ENCODE measurements at places on chromosomes 4 and X.

- DNase-seq, result no peak
Observed at GRCh38 chrX:70354716-70355115, 64.8 kb downstream of the KIF4A start.

- no peak for DNase-seq
Observed at GRCh38 chr4:87965501-87965975, 10.0 kb upstream of the SPP1 start.

GRCh38 chr4:82467471-82467870 lies 37.1 kb downstream of the ENOPH1 start:
- DNase-seq, result no peak

DNA sequence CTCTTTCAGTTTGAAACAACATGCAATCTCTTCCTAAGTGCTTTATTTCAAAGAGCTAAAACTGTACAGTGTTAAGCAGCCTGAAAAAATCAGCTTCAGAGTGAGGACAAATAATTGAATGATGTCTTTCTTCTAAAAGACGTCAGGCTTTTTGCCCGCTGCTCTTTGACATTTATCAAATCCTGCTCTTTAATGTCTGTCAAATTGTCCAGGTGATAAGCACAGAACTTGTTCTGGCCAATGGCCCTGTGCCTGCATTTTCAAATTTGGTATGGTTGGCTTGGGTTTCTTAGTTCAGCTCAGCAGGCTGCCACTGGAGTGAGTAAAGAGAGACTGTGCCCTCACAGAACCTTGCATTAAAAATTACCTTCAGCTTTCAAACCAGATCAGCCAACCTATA lies 712.9 kb upstream of the LCORL start:
- DNase-seq, result no peak

DNA sequence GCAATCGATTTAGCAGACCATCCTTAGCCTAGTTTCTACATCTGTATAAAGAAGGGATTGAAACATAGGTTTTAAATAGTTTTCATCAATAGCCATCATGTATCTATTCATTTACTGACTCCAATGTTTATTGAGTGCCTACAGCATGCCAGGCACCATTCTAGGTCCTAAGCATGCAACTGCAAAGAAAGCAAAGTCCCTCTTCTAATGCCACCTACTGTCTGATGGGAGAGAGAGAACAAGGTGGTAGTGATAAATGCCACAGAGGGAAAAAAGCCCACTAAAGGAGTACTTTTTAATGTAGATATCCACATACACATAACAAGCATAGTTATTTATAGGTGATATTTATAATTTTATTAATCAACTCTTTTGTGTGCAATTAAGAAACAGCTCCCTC lies 67.6 kb upstream of the PPARGC1A start:
- no peak for DNase-seq

- DNase-seq, result no peak
Observed at GRCh38 chr4:19177616-19178015, 1074.1 kb upstream of the SLIT2 start.

DNA sequence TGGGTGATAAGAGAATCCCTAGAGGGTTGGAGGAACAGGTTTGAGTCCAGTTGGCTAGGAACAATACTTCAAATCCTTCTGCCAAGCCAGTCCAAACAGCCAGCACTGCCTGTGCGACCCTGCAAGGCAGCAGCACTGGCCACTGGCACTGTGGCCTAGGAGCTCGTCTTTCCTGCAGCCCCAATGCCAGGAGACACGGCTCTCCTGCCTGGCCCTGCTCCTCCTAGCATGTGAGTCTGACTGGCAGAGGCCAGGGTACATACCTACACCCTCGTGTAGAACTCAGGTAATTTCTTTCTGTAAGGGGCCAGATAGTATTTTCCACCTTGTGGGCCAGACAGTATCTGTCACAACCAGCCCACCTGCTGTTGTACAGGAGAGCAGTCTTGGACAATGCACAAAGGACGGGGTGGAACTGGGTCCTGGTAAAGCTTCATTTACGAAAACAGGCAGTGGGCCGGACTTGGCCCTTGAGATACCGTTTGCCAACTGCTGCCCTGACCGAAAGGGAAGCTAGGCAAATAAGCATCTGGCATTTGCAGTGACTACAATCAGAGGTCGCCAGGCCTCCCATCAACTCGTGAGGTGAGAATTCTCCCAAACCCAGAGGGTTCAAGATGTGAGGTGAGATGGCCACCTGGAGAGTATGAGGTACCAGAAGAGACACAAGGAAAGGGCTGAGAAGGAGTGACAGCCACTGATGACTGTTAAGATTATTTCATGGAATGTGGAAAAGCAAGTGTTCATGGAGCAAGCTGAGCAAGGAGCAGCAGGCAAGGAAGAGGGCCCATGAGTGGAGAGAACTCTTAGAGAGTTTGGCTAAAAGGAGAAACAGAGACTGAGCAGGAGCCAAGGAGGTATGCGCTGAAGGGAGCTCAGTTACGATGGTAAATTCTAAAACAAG lies 29.8 kb upstream of the IRAK1 start:
- no peak for DNase-seq

DNA sequence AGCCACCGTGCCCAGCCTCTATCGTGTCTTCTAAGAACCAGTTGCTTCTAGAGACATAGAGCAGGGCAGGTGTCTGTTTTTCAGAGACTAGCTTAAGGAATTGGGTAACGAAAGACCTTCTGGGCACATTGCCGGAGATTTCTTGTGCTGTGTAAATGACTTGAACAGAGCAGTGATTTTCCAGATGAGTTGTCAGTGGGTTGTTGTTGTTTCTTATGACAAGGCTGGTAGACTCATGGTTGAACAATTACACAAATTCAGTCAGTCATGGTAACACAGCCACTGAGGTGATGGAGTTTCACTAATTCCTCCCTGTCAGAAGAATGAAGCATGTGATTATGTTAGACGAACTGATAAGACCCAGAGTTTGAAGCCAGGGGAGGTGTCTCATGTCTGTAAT lies 20.5 kb upstream of the DDX3X start:
- no peak for DNase-seq

DNA sequence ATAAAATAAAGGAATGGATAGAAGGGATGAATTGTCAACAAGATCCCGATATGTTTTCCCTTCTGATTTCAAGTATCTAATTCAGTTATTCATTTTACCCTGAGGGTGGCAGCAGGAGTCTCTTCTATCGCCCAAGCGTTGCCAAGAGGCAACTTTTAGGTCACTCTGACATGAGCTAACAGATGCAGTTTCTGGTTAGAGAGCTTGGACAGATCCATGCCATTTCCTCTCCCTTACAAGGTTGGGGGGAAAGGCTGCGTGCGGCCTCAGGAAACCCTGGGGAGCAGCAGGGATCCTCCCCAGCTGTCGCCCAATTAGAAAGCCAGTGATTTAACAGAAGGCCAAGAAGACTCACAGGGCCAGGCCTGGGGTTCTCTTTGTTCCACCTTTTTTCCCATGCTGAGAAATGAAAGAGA lies 35.3 kb upstream of the WAS start:
- DNase-seq, result peak; percentile 59

- DNase-seq, result no peak
Observed at GRCh38 chr4:70187216-70187615, 8.3 kb upstream of the ODAM start.

DNA sequence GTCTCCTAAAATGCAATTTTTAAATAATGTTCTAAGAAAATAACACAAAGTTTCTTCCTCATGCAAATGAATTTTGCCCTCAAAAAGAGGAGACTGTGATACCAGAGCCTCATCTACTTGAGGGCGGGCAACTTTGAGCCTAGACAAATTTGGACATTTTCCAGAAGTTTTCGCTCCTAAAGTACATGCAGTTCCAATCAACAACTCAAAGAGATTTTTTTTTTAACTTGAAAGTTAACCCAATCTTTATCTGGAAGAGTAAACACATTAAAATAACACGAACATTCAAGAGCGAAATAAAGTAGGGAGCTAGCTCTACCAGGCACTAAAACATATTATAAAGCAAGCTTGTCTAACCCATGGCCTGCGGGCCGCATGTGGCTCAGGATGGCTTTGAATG lies 29.4 kb upstream of the FBXW7 start:
- DNase-seq, result no peak

- DNase-seq, result no peak
Observed at GRCh38 chr4:175997291-175997690, 68.3 kb upstream of the WDR17 start.

GRCh38 chr4:66094070-66094469 lies 423.8 kb upstream of the EPHA5 start:
- no peak for DNase-seq

- DNase-seq, result no peak
Observed at GRCh38 chrX:48794911-48795515, 6.9 kb upstream of the HDAC6 start.

GRCh38 chr4:163663454-163664225 lies 169.2 kb downstream of the TMA16 start:
- no peak for DNase-seq

DNA sequence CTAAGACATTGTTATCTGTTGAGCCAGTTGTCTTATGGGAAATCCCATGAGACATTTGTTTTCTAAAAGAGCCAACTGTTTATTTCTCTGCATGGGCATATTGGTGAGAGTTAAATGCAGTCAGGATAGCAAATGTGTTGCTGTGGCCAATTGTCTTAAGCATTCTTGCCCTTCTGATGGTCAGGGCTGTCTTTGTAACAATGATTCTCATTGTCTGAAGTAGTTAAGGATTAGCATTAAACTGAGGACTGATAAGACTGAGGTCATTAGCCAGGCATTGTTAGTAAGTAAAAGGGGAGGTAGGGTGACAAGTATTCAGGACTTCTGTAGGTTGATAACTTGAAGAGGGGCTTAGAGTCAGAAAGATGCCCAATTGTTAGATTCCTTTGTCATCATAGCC lies 11.2 kb upstream of the MORF4L2 start:
- DNase-seq, result no peak
